ENCODE measurements at places on chromosomes 3 and 15.
A peak's percentile ranks its signal among the peaks of the same experiment; 100 is the strongest.

DNA sequence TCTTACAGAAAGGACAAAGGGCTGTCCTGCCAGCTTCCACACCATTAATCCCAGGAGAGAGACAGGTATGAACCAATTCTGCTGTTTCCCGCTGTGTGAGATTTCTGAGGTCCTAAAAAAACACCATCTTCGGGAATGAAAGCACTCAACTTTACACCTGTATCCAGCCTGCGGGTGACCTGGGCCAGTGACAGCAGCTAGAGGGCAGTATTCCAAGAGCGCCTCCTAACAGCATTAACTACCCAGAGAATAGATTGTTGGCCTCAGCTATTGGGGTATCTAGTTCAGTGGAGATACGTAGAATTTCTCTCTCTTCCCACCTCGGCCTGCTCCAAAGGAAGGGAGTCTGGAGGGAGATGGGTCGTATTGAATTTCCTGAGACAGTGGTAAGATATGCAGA lies 55.1 kb downstream of the WDR76 start:
- no peak for DNase-seq

GRCh38 chr3:184727357-184728009 lies 15.6 kb upstream of the MAGEF1 start:
- DNase-seq = peak; percentile 74

DNA sequence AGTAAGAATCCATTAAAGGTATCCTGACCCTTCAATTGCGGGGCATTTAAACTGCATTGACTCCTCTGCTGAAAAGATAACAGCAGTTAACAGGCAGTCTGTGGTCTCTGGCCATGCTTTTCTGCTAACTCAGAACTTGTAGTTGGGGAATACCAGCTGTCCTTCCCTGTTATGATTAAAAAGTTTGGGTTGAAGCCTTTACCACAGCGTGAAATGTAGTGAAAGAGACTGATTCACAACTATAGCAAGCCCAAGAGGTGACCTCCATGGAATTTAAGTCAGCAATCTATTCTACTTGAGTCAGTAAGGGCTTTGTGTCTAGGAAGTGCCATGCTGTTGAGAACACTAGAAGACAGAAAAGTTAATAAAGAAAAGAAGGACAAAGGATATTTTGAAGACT lies 1037.3 kb downstream of the SI start:
- no peak for DNase-seq

DNA sequence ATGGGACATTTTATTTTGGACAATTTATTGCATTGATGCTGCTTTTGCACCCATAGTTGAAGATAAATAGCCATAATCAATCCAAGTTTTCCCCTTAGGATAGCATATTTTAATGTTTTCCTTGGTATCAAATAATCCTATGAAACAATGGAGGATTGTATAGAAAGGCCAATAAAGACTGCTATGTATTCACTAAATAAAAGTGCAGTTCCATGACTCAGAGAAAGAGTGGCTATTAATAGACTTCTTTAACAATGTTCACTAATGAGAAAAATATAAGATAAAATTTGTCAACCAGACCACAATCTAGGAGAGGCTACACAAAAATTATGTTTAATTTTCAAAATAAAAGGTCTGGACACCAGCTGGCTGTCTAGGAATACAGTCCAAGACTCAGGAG lies 560.9 kb upstream of the AGTR1 start:
- DNase-seq = no peak

- no peak for DNase-seq
These were observed 46.2 kb downstream of the TRIM69 start for GRCh38 chr15:44782516-44782915.

- no peak for DNase-seq
These were observed 25.7 kb upstream of the MB21D2 start for GRCh38 chr3:192943393-192943792.

- no peak for DNase-seq
These were observed 19.8 kb upstream of the CELF6 start for GRCh38 chr15:72339777-72340177.

- no peak for DNase-seq
These were observed 27.4 kb downstream of the TCAIM start for GRCh38 chr3:44365952-44366351.

DNA sequence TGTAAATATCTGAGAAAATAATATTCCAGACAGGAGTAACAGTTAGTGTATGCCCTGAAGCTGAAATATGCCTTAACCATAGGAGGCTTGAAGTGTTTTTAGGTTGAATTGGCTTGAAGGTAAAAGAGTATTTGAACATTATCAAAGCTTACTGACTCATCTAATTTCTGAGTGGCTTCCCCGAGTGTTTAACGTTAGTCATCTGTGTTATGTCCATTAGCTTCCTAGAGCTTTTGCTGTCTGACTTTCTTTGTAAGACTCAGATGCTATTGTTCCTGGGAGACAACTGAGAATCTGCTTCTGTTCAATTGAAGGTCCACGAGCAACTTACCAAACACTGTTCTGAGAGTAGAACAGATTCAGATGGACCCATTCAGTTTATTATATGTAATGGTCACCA lies 656.8 kb upstream of the NECTIN3 start:
- DNase-seq = no peak

GRCh38 chr3:62665627-62666437 lies 209.4 kb downstream of the CADPS start:
- DNase-seq = peak; percentile 24

DNA sequence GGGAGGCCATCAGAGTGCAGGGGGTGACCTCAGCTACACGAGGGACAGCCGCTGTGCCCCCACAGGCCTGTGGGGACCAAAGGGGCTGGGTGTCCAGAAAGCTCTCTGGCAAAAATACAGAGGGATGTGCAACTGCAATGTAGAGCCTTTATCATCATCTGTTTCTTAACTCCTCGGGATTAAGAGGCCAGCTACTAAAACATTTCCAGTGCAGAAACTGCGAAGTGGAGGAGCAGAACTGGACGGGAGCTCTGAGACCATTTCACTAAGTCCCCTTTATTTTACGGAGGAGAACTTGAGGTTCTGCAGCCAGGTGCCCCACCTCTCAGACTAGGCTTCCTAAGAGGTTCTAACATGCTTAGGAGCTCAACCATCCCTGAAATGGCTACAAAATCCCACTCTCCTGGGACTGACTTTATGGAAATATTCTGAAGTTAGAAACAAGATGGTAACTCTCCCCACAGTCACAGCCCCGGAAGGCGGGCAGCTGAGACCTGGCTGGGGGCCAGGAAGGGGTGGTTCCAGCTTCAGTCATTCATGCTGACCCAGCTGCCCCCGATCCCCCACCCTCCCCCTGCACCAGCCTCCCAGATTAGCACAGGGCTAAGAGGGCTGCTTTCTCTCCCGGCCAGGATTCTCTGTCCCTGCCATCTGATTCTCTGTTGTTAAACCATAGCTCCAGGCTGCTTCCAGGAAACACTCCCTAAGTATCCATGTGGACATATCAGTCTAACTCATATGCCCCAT lies 40.3 kb downstream of the UMPS start:
- DNase-seq = no peak

GRCh38 chr3:168824107-168824506 lies 728.4 kb upstream of the GOLIM4 start:
- no peak for DNase-seq

DNA sequence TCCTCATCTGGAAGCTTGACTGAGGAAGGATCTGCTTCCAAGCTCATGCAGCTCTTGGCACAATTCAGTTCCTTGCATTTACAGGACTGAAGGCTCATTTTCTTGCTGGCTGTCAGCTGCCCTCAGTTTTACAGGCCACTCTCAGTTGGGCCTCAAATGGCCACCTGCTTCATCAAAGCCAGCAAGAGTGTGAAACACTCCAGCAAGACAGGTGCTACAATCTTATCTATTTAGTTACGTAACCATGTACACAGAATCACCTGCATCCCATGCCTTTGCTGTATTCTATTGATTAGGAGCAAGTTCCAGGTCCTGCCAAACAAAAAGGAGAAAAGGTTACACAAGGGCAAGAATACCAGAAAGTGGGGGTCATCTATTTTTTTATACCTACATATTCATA lies 40.8 kb downstream of the RHCG start:
- DNase-seq = no peak

- no peak for DNase-seq
These were observed 22.3 kb downstream of the WDR73 start for GRCh38 chr15:84631706-84632272.

DNA sequence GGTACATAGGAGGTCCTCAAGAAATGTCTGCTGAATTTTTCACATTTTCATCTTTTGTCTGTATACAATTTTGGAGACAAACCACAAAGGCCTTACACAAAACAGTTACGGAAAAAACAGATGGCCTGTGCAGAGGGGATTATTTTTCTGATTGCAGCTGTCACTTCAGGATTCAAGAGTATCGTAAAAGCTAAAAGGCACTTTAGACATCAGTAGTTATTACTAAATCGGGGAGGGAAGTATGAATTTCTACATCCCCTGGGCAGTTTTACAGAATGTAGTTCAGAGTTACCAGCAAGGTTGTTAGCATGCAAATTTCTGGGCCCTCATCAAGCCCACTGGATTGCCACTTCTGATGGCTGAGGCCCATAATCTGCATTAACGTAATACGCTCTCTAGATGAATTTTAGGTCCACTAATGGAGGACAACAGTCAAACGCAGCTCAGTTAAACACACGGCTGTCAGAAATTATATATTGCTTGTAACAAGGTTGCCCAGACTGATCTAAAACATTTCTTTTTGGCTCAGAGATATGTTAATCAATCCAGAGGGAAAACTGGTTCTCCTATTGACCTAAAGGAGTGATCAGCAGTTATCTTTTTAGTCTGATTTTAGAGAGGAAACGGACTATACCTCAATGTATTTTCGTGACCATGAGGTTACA lies 1.1 kb downstream of the RIOX2 start:
- no peak for DNase-seq

GRCh38 chr3:161208931-161209330 lies 12.2 kb upstream of the NMD3 start:
- DNase-seq = no peak

DNA sequence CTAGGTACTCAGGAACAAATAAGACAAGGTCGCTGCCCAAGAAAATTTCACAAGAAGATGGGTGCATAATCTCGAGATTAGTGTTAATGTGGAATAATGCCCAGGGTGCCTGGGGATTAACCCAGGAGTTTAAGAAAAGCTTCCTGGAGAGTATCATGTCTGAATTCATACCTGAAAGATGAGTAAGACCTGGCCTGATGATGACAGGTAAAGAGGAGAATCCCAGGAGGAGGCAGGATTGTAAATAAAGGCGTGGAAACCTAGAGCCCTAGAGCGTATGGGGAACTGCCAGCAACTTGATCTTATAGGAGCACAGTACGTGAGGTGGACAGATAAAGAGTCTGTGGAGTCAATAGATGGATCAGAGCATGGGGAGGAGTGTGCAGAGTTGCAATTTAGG lies 43.0 kb downstream of the ARRDC4 start:
- no peak for DNase-seq

- no peak for DNase-seq
These were observed 108.4 kb downstream of the PTPRG start for GRCh38 chr3:61669668-61670299.

DNA sequence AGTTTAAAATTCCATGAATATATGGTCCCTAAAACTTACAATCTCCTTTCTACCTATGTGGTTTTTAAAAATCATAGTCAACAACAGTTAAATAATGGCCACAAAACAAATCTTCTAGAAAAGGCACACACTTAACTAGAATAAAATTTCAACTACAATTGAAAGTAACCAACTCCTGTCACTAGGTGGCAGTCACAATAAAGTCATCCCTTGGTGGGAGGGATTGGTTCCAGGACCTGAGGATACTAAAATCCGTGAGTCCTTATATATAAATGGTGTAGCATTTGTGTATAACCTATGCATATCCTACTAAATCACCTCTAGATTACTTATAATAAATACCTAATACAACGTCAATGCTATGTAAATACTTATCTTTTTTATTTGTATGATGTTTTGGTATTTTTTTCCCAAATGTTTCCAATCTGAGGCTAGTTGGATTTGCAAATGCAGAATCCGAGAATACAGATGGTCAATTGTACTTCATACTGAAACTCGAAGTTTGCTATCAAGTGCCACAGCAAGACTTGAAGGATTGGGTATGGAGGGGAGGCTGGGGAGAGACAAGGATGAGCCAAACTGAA lies 172.6 kb downstream of the FMN1 start:
- peak; percentile 43 for DNase-seq

- DNase-seq = no peak
These were observed 11.2 kb downstream of the VGLL4 start for GRCh38 chr3:11632564-11632963.

DNA sequence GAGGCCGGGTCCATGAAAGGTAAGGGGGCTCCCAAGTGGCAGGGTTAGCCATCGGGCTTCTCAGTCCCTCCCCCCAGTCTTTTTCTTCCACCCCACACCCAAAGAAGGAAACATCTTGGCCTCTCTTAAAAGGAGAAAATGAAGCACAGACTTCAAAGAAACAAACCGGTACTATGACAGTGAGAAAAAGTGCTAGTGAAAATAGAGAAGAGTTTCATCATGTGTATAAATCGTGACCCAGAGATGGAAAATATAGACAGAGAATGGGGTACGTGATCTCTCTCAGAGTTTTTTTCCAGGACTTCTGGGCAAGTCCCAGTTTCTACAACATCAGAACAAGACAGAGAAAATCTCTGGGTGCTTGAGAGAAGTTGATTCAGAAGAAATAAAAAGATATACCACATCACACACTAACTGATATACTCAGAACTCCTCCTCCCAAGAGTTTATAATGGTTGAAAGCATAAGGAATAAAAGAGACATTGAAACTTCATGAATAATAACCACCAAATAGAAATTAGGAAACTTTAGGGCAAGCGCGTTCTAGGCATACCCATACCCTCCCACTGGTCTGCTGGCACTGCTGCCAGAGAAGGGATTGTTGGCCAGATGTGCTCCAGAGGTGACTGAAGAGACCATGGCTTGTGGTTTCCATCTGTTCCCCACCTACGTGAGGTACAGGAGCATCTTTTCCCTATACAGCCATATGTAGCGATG lies 318.9 kb upstream of the CHRM5 start:
- no peak for DNase-seq

- no peak for DNase-seq
These were observed 977.7 kb downstream of the PLOD2 start for GRCh38 chr3:145183261-145183660.

- no peak for DNase-seq
These were observed 35.2 kb upstream of the CDAN1 start for GRCh38 chr15:42772144-42772543.

All from GM10248 (cell line).